ENCODE measurements at places on chromosomes 2 and 18.
A peak's percentile ranks its signal among the peaks of the same experiment; 100 is the strongest.

DNA sequence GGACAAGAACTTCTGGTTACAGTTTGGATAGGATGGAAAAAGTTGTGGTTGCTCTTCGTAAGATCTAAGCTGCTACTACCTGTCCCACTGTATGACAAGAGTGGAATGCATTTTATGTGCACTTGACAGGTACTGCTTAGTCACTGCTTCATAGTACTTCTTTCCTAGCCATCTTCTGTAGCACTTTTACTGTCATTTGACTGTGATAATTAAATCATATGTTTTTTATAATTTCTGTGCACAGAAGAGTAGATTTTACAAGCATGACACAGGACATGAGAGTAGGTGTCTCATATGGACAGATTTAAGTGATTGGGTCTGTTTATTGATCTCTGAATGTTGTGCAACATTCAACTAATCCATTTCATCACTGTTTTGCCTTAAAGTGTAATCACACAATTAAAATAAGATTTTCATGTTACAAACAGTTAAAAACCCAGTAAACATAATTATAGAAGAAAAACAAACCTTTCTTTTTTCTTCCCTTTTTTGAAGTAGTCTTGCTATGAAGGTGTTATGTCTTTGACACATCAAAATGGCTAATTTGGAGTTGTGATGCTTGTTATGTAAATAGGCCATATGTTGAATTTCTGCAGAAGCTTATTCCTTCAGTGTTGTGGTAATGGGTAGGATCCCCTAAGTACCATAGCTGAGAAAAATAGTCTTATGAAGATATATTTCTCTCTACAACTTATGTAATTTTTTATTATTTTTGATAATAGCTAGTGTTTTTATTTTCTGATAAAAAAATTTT, 3.0 kb downstream of the SPATS2L start:
- DNase-seq = no peak

DNA sequence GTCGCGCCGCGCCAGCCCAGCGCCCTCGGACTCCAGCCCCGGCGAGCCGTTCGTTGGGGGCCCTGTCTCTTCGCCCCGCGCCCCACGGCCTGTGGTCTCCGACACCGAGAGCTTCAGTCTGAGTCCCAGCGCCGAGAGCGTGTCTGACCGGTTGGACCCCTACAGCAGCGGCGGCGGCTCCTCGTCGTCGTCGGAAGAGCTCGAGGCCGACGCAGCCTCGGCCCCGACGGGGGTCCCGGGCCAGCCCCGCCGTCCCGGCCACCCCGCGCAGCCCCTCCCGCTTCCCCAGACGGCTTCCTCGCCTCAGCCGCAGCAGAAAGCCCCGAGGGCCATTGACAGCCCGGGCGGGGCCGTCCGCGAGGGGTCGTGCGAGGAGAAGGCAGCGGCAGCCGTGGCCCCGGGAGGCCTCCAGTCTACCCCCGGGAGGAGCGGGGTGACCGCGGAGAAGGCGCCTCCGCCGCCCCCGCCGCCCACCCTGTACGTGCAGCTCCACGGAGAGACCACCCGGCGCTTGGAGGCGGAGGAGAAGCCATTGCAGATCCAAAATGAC, 1.4 kb downstream of the PHLPP1 start:
- DNase-seq = peak; percentile 50

- DNase-seq = peak; percentile 47
Measured at GRCh38 chr2:26942543-26943295, 27.7 kb upstream of the MAPRE3 start.

GRCh38 chr2:65835975-65836549, 403.7 kb upstream of the SPRED2 start:
- no peak for DNase-seq

- no peak for DNase-seq
Measured at GRCh38 chr2:138579556-138579955, 78.0 kb downstream of the SPOPL start.

- DNase-seq = no peak
Measured at GRCh38 chr18:54946149-54946581, 13.1 kb downstream of the CCDC68 start.

DNA sequence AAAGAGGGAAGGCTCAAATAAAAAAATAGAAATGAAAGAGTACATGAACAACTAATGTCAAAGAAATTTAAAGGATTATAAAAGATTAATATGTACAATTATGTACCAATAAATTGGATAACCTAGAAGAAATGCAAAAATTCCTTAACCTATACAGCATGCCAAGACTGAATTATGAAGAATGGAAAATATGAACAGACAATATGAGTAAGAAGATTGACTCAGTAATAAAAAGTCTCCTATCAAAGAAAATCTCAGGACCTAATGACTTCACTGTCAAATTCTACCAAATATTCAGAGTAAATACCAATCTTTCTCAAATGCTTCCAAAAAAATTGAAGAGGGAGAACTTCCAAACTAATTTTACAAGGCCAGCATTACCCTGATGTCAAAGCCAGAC, 120.2 kb upstream of the SPOPL start:
- DNase-seq = no peak

GRCh38 chr2:168355121-168355520, 101.0 kb upstream of the CERS6 start:
- DNase-seq = no peak

GRCh38 chr2:54720563-54720962, 2.9 kb upstream of the EML6 start:
- DNase-seq = no peak

- DNase-seq = no peak
Measured at GRCh38 chr2:4101936-4102335, 398.6 kb downstream of the DCDC2C start.

DNA sequence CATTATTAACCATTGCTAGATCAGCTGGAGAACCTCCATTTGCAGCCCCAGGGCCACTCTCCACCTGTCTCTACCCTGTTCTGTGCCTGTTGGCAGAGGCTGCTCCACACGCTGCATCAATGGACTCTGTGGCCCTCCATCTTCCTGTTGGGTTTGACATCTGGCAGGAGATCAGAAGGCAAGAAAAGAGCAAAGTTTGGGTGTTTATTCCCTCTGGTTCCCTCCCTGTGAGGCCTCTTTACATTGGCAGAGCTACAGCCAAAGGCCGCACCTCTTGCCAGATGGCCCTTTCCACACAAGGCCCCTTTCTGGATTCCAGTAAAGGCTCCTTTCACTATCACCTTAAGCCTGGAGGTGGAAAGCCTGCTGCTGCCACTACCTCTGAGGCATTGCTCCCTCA, 110.9 kb upstream of the RND3 start:
- no peak for DNase-seq

- DNase-seq = no peak
Measured at GRCh38 chr2:20356042-20356441, 5.4 kb upstream of the PUM2 start.

GRCh38 chr2:206259376-206260187, 14.9 kb upstream of the ZDBF2 start:
- DNase-seq = no peak

DNA sequence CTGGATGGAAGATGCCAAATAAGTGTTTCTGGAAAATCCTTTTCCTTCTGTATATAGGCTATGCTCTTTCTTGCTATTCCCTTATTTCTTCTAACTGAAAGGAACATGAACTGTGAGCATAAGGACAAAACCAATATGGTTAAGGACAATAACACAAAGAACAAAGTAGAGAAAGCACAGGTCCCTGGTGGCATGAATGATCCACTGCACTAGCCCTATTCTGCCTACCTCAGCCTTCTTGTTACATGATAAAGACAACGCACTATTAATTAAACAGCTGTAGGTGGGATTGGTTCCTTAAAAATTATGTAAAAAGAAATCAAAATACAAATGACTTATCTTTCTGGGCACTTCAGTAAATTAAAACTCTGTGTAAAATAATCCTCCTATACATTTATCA, 1.9 kb upstream of the WDR75 start:
- DNase-seq = no peak

DNA sequence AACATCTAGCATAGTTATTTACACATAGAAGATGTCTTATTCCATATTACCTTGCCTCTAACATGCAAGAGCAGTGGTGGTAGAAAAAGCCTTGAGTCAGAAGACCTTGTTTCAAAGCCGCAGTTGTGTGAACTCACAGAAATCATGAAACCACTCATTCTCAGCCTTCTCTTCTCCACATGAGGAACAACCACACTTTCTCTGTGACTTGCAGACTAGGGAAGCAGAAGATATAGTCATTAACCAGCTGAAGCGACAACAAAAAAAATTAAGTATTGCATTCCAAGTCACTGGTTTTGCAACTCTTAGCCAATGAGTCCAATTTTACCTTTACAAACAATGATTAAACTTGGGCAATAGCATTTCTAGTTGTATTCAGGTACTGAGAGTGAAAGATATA, 19.0 kb downstream of the TWSG1 start:
- no peak for DNase-seq

DNA sequence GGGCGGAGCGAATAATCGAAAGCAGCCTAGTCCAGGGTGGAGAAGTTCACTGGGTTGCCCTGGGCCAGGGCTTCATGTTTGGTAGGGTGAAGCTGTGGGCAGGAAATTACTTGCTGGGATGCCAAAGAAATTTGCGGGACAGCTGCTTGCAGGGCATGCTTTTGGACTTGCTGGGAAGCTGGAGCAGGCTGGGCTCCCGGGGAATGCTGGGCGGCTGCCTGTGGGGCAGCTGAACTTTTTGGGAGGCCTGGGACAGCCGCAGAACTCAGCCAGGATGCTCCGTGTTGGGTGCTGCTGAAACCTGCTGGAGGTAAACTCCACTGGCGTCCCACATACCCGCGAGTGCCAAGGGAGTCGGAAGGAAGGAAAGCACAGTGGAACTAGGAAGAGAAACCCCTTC, 31.9 kb downstream of the ASB1 start:
- DNase-seq = no peak

- DNase-seq = no peak
Measured at GRCh38 chr18:4636967-4637366, 181.9 kb upstream of the DLGAP1 start.

GRCh38 chr2:174745142-174745541, 19.1 kb downstream of the CHRNA1 start:
- DNase-seq = no peak

- DNase-seq = no peak
Measured at GRCh38 chr2:240235149-240235803, 94.8 kb upstream of the OTOS start.

DNA sequence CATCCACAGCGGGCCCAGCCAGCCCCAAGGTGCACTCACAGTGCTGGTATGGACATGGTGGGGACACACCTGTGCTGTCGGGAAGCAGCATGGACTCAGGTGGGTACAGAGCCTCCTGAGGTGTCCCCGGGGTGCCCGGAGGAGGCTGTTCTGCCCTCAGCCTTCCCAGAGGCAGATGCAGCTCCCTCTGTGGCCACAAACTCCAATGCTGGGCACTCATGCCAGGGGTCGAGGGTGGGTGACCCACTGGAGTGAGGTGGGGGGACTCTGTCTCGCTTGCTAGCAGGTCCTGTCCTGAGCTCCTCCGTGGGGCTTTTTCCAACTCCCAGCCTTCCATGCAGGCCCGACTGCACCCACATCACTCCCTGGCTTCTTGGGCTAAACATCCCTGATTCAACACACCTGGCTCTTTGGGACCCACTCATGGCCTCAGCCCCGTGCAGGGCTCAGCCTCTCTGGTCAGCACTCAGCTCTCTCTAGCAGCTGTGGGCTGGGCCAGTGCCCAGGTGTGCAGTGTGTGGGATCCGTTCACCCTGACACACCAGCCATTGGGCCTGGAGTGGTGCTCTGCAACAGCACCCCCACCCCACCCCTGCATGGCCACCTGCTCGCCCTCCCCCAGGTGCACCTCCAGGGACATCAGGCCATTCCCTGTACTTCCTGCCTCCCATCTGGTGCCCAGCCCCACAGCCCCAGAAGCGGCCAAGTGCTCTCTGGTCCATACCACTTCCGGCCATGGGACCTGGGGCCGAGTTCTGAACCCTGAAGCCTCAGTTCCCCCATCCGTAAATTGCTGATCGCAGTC, 16.0 kb downstream of the RAMP1 start:
- DNase-seq = no peak

- no peak for DNase-seq
Measured at GRCh38 chr2:72923833-72924352, 6.6 kb downstream of the EMX1 start.

- DNase-seq = no peak
Measured at GRCh38 chr2:160561551-160562295, 68.1 kb upstream of the RBMS1 start.

DNA sequence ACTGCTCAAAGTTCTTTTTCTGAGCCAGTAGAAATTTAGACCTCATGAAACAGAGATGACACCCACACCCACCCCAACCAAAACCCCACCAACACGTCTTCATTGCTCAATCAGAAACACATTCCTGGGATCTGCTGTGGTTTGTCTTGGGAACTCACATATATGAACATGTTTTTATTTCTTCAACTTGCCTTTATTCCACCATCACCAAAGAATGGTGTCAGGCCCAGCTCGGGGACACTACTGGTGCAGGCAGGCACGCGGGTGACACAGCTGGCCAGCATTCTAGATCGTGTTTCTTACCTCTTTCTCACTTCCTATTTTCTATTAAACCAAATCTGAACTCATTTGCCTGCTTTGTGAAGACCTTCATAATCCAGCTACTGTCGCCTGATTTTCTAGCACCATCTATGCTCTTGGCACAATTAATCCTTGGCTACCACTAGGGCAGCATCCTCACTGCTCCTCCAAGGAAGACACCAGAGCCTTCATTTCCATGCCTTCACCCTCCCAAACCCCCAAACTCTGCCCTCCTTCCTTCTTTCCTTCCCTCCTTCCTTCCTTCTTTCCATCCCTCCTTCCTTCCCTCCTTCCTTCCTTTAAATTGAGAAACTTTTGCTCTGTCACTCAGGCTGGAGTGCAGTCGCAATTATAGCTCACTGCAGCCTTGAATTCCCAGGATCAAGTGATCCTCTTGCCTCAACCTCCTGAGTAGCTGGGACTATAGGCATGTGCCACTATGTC, 157.1 kb downstream of the BCL2 start:
- no peak for DNase-seq

DNA sequence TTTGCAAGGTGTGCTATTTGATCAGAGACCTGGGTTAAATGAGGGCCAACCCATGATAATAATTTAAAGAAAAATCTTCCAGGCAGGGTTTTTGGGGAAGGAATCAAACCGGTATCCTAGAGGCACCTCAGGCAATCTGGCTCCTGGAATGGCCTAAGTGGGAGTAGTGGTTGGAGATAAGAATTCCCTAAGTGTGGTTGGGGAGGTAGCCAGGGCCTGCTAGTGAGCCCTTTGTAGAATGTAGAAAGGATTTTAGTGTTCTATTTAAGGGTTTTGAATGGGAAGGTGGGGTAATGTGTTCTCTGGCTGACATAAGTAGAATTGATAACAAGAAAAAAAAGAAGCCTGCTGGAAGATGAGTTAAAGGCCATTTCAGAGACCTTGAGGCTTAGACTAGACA, 422.2 kb downstream of the XIRP2 start:
- no peak for DNase-seq

DNA sequence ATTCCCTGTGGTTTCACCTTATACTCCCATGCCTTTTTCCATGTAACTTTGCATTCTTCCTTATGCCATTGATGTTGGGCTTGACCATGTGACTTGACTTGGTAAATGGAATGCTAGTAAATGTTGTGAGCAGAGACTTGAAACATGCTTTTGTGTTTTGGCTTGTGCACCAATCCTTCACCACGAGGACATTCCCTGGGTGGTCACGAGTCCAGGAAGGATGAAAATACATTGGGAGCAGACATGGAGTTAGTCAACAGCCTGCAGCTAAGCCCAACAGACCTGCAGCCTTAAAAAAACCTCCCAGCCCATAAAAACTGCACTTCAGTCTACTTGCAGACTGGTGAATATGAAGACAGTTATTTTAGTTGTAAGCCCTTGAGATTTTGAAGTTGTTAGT, 116.5 kb upstream of the SPATS2L start:
- no peak for DNase-seq
